NCI-H774 (cell line): ENCODE measurements at places on chromosomes 3 and 15.
A peak's percentile ranks its signal among the peaks of the same experiment; 100 is the strongest.

DNA sequence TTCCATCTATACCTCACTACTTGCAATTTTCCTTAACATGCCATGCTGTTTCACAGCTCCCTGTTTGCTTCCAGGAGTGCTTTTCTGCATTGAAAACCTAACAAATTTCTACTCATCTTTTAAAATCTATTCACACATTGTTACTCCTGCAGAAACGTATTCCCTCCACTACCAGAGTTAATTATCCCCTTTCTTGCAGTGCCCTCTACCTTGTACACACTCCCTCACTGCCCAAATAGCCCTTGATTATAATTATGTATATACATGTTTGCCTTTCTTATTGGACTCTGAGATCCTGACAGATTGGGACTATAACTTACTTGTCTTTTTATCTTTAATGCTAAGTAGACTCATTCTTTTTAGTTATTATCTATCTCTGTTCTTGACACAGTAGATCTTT, 325.0 kb downstream of the OXSM start:
- DNase-seq: no peak

- DNase-seq: no peak
These were observed 45.8 kb upstream of the SENP5 start for GRCh38 chr3:196821806-196822355.

DNA sequence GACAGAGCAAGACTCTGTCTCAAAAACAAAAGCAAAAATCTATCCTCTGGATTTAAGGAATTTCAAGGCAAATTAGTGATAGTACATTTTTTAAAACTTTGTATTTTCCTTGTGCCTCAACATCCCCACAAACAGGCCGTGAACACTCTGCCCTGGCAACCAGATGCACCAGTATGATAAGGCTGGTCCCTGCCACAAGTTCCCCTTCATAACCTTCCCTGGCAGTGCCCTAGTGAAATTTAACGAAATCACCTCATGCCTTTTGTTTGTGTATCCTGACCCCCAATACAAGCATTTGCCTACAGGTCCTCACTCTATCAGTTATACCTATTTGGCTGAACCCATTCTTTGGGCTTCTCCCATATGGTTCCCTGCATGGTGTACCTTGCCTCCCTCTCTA, 107.4 kb upstream of the FLNB start:
- no peak for DNase-seq

GRCh38 chr15:63517628-63518027, 13.2 kb downstream of the USP3 start:
- no peak for DNase-seq

GRCh38 chr3:118597184-118597583, 437.5 kb downstream of the IGSF11 start:
- no peak for DNase-seq

- DNase-seq: no peak
These were observed 123.5 kb downstream of the NUP210 start for GRCh38 chr3:13296662-13297061.

- no peak for DNase-seq
These were observed 10.6 kb downstream of the XXYLT1 start for GRCh38 chr3:195260280-195260905.

- DNase-seq: no peak
These were observed 318 bp upstream of the DCLK3 start for GRCh38 chr3:36764704-36765038.

DNA sequence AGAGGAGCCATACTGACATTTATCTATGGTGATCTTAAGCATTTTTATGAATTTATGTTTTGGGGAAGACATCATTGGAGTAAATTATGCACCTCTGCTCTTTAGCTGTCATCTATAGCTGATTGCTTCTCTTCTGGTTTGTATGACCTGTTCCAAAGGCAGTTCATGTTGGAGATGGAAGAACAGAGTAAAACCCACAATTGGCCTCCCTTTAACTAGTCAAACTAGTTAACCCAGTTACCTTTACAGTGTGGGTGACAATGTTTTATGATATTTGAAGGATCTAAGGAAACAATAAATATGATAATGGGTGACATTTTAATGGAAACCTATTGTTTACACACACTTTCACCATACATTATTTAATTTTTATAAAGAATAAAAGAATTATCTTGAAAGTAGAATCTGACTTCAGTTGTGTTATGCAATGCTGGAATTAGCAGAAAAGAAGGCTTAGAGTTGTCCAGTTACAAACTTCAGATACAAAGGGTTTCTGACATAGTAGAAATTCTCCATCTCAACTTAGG, 263.5 kb downstream of the NFKBIZ start:
- DNase-seq: no peak

GRCh38 chr3:142337994-142338393, 109.8 kb downstream of the XRN1 start:
- no peak for DNase-seq

DNA sequence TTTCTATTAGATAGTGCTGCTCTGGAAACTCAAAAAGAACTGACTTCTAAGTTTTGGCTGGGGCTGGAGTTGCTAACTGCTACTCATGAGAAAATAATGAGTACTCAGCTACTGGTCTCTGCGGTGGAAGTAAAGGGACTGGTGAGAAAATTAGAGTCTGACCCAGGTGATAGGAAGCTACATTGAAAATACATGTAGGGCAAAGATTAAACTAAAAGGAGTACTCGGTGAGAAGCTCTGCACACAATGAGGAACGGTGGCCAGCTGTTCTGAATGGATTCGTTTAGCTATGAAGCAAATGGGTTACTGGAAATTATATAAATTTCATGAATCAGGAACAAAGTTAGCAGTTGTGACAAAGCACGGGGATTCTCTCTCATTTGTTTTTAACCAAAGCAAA, 512.9 kb upstream of the SGO1 start:
- no peak for DNase-seq

GRCh38 chr3:11434563-11435096, 162.4 kb downstream of the ATG7 start:
- no peak for DNase-seq

DNA sequence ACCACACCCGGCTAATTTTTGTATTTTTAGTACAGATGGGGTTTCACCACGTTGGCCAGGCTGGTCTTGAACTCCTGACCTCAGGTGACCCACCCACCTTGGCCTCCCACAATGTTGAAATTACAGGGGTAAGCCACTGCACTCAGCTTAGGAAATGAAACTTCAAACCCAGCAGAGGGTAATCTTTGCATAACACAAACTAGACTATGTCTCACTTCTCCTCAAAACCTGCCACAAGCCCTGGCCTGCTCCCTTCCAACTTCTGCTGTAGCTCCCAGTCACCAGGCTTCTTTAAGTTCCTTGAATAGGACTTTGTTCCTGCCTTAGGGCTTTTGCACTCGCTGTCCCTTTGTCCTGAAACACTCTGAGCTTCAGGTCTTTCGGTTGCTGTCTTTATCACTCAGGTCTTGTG, 39.2 kb upstream of the SEMA4B start:
- no peak for DNase-seq

DNA sequence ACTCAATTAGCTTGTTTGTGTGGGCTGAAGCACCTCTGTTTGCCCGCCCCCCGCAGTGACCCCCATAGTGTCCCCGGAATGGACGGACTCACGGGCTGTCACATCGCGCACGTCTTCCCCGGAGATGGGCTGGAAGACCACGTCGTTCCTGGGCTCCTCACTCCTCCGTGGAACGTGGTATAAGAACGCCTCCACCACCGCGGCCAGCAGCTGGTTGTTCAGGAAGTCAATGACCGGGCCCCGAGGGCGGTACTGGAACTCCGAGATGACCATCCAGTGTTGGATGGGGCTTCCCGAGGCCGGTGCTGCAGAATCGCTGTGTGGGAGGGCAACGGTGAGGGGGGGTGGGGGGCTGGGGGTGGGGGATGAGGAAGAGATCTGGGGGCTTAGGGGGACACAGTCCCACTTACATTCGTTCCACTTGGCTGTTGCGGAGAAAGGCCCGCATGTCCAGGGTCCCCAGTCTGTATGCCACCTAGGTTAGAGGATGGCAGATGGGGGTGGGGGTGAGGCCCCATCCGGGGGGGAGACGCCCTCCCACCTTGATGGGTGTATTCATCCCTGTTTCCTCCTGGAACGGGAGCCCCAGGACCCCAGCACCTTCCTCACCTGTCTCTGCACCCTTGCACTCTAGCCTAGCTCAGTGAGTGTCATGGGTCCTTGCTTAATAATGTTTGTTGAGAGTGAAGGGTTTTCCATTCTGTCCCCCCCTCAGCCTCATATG, 30.2 kb downstream of the MUC20 start:
- DNase-seq: peak; percentile 40

DNA sequence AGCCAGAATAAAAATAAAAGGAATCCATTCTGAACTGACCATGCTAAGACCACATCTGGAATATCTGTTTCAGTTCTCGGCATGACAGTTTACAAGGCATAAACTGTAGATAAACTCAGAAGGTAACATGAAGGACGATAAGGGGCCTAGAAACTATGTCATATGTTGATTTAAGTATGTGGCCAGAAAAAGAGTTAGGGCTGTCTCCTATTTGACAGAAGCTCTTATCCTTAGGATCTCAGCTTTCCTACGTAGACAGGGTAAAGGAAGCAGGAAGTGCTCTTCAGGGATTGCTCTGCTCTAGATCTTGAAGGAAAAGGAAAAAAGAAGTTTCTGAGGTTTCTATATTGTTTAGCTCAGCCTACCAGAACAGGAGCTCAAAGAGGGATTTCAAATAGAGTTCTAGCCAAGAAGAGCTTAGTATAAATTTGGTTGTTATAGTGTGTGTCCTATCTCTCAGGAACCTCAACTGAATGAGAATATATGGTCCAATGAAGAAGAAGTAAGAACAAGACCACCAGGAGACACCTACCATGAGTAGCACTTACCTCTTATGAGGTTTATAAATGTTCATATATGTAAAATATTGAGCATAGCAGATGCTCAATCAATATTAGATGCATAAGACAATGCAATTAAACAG, 59.2 kb downstream of the TP53BP1 start:
- DNase-seq: no peak

DNA sequence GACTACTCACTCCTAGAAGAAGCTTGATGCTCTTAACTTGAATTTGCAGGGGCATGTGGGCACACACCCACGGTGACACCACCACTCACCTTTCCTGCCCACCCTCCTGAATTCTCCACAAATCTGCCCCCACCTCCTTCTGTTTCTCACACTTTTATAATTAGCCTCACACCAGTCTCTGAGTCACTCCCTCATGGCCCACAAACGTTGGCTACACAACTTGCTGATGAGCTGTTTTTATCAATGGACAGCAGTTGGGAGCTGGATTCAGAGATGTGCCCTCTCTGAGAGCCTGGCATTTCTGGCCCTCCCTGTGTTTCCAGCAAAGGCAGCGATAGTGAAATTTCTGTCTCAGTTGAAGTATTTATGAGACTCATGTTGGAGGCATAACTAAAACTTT, 1.3 kb downstream of the COLQ start:
- no peak for DNase-seq

DNA sequence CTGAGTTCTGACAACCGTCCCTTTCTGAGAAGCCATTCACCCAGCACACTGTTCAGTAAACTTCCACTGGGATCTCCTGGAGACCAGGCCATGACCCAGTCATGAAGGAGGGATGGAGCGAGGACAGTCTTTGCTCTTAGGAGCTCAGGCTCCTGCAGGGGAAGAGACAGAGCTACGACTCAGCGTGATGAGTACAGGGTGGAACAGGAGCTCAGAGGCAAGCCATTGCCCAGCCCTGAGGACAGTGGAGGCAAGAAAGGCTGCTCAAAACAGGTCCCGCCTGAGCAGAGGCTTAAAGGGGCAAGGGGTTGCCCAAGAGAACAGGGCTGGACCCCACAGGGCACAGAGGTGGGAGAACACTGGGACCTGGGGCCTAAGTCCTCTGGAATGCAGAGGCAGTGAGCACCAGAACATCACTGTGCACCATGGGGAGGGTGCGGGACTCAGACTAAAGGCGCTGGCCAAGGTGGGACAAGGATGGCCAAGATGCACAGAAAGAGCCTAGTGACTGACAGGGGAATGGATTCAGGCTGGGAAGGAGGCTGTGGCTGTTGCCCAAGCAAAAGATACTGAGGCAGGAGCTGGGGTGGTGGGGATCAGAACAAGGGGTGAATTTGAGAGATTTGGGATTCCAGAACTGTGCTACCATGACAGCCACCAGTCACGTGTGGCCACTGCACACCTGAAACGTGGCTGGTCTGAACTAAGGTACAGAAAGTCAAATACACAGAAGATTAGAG, 25.8 kb downstream of the TMEM43 start:
- DNase-seq: no peak

DNA sequence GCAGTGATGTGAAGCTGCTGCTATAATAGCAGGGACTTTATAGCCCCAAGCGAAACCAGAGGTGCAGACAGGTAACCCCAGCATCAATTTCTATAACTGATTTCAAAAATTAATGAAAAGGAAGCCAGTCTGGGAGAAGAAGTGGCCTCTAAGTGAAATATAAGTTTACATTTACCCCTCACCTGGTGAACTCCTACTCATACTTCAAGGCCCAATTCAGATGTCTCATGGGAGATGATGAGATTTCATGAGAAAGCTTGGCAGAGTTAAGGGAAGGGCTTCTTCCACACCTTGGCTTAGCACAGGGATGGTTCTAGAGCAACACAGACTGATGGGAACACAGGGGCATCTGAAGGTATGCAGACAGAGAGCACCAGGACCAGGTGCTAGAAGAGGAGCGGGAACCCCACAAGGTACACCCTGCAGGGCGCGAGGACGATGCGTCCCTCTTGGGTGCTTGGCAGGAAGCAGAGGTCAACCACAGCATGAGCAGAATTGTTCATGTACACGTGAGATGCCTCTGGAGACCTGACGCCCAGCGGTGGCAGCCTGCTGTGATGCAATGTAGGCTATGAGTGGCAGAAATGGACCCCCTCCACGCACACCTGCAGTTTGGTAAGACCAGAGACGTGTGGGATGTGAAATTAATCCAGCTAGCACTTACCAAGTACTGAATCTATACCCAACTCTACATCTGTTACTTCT, 102.9 kb downstream of the SRGAP3 start:
- no peak for DNase-seq

DNA sequence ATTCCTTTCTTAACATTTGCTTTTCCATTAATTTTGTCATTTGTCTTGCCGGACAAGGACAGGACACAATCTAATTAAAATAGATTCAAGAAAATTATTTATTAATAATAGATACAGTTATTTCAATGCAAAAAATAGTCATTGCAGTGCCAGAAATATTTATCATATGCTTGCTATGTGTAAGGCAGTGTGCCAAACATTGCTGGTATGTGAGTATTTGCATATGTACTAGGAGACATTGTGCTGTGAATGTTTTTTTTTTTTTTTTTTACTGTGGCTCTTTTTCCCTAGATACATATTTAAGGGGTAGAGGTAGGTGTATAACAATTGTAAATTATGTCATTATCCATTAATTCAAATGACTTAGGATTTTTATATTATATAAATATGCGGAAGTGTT, 23.3 kb downstream of the SPRED1 start:
- no peak for DNase-seq

DNA sequence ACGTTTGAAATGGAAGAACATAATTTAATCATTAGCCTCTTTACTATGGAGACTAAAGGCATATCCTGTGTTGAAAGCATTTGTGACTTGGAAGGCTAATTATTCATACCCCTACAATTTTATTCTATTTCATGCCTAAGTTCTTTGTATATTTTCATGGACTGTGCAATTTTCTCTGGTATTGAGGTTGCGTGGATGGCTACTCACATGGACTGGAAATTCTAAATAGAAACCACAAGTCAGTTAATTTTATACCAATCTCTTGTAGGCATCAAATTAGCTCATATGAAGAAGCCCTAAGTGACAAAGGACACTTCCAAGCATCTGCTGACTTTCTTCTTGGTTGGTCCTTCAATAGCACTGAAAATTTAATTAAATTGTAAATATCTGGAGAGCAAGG, 1353.5 kb downstream of the ROBO1 start:
- DNase-seq: no peak
